ENCODE measurements at places on chromosomes 13 and 19.

DNA sequence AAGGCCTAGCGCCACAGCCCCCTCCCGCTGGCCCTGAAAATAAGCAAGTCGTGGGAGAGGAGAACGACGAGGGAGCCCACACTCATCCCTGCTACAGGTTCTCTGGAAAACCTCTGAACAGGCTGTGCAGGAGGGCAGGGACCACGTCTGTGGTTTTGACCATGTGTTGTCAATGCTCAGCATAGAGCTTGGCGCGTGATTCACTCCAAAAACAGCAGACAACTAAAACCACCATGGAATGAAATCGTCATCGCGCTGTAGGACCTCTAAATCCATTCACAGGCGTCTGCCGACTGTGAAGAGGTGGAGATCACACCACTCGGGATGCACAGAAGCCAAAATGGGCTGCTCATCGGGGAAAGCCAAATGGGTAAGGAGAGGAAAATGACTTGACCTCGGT is 121.3 kb downstream of the COL4A1 start:
- DNase-seq: no peak

DNA sequence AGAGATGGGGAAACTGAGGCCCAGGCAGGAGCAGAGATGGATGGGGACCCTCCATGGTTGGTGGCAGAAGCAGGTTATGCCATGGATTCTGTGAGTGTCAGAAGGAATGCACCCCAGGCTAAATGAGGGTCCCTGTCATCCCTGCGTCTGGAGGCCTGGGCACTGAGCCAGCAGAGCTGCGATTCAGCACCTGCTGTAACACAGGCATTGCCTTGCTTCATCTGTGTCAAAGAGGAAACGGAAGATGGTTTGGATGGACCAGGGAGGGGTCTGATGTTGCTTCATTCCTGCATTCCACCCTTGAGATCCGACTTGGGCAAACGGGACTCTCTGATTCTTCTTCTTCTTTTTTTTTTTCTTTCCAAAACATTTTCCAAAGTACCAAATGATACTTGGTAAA is 1.2 kb downstream of the C5AR1 start:
- DNase-seq: no peak

DNA sequence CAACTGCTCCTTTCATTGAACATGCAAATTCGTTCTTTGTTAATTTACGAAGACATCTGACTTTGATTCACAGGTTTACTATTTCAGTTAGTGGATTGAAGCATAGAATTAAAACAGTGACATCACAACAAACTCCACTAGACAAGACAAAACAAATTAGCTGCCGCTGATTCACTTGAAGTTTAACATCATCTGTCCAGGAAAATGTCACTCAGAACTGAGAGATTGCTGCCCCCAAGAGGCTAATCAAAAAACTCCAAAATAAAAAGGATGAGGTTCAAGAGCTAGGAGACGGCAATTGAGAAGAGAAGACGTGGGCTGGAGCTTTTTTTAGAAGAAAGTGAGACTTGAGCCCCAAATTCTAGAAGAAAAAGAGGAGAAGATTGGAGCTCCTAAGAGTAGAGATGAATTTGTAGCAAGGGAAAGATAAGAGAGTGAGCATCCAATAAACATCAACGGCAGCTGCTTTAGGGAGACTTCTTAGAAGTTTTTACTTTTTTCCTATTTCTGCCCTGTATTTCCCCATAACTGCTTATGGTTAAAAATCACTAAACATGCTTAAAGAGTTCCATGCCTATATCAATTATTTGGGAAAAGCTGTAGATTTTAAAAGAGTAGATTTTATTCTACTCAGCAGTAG is 40.8 kb upstream of the TPP2 start:
- DNase-seq: no peak

DNA sequence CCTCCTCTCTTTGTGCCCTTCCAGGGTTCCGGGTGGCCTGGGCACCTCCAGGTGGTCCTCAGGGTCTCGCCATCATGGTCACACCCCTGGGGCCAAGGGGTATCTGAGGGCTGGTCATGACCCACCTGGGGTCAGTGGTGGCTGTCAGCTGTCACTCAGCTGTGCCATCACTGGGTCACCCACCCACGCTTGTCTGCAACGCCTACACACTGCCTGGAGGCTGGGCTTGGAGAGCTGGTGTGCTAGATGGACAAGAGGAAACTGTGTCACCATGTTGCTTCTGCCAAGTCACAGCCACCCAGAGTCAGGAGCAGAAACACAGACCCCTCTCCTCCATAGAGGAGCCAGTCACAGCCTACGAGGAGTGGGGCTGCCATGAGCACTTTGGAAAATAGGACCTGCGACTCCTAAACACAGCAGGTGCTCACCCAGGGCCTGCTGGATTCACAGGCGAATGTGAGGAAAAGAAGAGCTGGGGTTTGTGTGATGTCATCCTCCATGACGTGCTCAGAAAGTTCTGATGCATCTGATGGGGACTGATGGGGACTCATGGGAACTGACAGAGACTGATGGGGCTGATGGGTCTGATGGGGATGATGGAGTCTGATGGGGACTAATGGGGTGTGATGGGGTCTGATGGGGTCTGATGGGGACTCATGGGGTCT is 10.7 kb upstream of the GRTP1 start:
- no peak for DNase-seq

DNA sequence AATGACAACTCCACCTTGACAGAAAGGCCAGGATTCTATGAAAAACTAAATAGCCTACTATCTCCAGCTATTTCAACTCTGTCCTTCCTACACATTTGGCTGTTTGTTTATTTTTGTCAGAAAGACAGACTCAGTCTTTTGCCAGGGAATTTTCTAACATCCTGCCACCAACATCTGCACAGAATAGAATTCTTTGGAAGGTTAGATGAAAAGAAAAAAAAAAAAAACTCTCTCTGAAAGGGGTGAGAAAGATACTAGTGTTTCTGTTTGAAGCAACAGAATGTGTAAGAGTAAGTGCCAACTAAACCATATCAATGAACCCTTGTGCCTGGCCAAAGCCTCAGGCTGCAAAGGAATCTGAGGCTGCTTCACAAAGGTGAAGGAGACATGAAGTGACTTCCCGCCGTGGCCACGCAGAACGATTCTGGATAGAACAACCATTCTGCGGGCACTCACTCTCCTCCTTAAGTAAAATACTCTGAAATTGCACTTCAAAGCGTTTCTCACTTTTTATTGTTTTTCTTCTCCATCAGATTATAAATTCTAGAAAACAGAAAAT is 498.2 kb downstream of the IRS2 start:
- DNase-seq: no peak

DNA sequence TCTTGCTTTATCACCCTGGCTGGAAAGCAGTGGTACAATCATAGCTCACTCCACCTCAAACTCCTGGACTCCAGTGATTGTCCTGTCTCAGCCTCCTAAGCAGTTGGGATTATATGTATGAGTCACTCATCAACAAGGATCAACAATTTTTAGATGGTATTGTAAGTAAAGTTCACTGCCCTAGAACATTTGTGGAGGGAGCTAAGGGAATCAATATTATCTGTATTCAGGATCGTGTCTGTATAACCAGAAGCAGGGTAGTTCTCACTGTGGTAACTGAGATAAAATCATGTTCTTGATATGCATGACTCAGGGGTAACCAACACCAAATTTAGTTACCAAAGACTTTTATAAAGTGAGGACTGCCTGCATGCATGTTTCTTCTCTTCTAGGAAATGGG is 27.0 kb downstream of the ZMYM5 start:
- DNase-seq: no peak

DNA sequence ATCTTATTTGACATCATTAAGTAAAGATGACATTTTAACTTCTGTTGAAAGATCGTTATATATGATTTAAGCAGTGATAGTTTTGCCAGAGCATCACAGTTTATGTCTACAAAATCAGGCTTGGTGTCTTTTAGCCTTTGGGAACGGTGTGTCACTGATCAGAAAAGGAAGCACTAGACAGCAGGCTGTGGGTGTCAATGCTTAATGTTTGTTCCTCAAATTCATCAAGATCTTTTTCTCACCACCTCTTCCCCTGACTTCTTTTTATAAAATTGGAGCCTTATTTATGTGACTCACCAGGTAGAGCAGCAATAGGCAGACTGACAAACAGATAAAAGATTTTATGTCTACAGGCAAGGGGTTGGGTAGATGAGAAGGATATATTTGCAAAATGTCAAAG is 1558.5 kb downstream of the EFNB2 start:
- DNase-seq: no peak

- DNase-seq: no peak
These were observed 154.2 kb upstream of the MAB21L1 start for GRCh38 chr13:35630551-35631275.

DNA sequence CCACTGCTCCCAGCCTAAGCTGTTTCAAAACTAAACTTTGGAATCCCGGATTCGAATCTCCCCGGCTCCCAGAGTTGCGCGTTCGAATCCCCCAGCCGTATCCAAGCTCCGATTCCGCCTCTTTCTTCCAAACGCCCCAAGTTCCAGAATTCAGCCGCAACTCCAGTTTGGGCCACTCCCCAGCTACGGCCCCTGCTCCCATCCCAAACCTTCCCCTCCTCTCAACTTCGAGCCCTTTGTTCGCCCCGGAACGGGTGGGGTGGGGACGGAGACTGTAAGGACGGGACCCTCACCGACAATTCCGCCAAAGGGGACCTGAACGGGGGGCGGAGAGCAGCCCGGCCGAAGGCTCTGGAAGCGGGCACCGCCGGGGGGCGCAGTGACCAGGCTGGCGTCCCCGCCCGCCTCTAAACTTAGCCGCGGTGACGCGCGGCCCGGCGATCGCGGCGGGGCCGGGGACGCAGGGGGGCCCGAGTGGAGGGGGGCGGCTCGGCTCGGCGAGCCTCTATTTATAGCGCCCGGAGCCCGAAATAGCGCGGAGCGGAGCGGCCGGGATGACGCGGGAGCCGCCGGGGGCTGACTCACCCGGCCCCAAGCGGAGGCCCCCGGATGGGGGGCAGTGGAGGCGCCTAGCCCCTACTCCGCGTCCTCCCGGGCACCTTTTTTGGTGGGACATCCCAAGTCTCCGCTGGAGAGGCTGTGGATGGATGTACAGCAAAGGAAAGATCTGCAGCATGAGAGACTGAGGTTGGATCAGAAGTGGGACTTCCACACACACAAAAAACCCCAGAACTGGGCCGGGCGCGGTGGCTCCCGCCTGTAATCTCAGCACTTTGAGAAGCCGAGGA is 4.9 kb upstream of the ERCC1 start:
- DNase-seq: no peak
